ENCODE measurements at places on chromosomes 5 and 9. TPM values are rescaled to one million over a fixed set of nuclear protein-coding genes. Genes with fewer than 3 reads are reported as not detected.

The STPG3 gene
- polyA plus RNA-seq, result not detected

The TNFSF15 gene
- 0.60 TPM for polyA plus RNA-seq

The P4HA2 gene
- polyA plus RNA-seq, result 24.8 TPM

The PCDHA11 gene
- 0.07 TPM for polyA plus RNA-seq

- no peaks in the 10 kb centered on the region for H3K36me3 ChIP-seq
- no peak for DNase-seq
- no peaks in the 10 kb centered on the region for H3K27me3 ChIP-seq
- peaks cover 27% of the 10 kb centered on the region for H3K4me1 ChIP-seq
Measured at GRCh38 chr5:119313658-119314605, 41.9 kb upstream of the TNFAIP8 start.

GRCh38 chr9:93255494-93255867, 71.5 kb downstream of the WNK2 start:
- H3K4me1 ChIP-seq, result no peaks in the 10 kb centered on the region
- H3K27ac ChIP-seq, result no peak overlapping the region

DNA sequence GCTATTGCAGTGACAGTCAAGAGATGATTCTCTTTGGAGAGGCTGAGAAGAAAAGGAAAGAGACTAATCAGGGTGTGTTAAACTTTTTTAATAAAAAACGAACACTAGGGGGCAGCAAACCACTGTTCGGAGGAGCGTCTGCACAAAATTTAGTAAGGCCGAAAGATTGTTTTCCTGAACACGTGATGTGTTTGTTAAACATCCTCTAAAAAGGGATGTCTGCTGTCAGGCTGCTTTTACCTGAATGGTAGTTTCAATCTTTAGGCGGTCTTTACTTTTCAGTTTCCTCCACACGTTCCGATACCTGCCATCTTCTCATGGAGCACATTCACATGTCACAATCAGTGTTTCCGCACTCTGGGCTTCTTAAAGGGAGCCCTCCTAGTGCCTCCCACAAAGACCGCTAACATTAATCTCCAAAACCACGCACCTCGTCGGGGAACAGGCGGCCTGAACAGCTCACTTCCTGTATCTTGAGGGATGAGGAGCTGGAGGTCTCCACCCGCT, 125.2 kb downstream of the GPBP1 start:
- no peaks in the 10 kb centered on the region for H3K4me1 ChIP-seq
- no peak for DNase-seq
- H3K4me3 ChIP-seq, result no peak overlapping the region

DNA sequence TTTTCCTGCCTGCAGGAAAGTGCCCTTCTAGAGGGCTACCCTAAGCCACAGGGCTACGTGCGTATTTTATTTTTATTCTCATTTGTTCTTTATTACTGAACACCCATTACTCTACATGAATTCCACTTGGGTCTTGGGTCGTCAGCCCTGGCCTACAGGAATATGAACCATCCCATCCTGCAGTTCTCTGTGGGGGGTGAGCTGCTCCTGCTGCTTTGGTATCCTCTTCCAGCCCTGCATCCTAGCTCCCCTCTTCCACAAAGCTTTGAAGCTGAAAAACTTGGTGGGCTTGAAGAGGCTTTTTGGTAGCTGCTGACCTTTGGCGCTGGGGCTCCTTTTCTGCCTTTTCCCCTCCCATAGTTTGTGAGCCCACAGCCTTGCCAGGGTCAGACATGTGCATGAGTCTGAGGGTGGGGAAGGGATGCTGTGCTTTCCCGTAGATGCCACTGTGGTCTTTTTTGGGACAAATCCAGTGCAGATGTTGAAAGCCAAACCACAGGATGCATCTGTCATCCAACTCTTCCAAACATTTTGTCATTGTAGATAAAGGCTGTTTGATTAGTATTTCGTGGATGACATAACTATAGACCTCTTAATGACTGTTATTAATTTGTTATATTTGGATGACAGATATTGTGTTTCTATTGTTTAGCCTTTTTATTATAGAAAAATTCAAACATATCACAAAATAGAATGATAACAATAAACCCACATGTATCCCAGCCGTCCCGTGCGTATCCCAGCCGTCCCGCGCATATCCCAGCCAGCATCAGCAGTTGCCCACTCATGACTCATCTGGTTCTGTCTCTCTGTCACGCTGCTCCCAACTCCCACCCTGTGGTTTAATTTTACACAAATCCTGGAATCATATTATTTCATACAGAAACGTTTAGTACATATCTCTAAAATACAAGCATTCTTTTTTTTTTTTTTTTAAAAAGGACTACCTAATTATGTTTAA, 43.9 kb downstream of the SLC46A2 start:
- H3K27ac ChIP-seq, result no peak overlapping the region
- no peaks in the 10 kb centered on the region for H3K27me3 ChIP-seq
- H3K4me3 ChIP-seq, result no peak overlapping the region
- no peaks in the 10 kb centered on the region for H3K36me3 ChIP-seq
- no peaks in the 10 kb centered on the region for H3K4me1 ChIP-seq

- no peak overlapping the region for H3K27ac ChIP-seq
- no peaks in the 10 kb centered on the region for H3K4me1 ChIP-seq
- no peaks in the 10 kb centered on the region for H3K27me3 ChIP-seq
- no peaks in the 10 kb centered on the region for H3K36me3 ChIP-seq
Measured at GRCh38 chr5:171246231-171246630, 62.8 kb upstream of the TLX3 start.

GRCh38 chr9:110638381-110638954, 30.1 kb upstream of the MUSK start:
- H3K4me3 ChIP-seq, result no peak overlapping the region
- no peak overlapping the region for H3K27ac ChIP-seq
- DNase-seq, result no peak
- H3K4me1 ChIP-seq, result no peaks in the 10 kb centered on the region

DNA sequence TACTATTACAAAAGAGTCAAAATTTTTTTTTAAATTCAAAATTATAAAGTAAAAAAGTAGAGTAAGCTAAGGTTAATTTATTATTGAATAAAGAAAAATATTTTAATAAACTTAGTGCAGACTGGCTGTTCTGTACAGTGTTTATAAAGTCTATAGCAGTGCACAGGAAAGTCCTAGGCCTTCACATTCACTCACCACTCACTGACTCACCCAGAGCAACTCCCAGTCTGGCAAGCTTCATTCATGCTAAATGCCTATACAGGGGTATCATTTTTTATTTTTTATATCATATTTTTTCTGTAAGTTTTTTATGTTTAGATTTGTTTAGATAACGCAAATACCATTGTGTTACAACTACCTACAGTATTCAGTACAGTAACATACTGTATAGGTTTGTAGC, 700.7 kb upstream of the GRAMD2B start:
- no peaks in the 10 kb centered on the region for H3K27me3 ChIP-seq
- H3K36me3 ChIP-seq, result no peaks in the 10 kb centered on the region
- no peak overlapping the region for H3K27ac ChIP-seq
- no peak for DNase-seq

DNA sequence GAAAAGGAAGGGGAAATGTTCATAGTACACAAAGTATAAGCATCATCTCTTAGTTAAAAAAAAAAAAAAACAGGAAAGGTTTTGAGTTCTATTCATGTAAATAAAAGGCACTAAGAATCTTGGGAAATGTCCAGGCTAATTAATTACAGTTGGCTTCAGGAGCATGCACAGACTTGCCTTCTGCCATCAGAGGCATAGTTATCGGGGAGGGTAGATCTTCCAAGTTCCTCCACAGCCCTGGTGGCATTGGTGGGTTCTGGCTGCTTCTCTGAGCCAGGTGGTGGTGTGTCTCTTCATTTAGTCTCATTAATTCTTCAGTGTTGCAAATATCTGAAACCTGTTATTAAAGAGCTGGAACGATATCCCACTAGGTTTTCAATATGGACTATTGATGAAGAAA, 85.2 kb downstream of the TMEM252 start:
- DNase-seq, result no peak
- no peak overlapping the region for H3K4me3 ChIP-seq
- no peaks in the 10 kb centered on the region for H3K36me3 ChIP-seq

DNA sequence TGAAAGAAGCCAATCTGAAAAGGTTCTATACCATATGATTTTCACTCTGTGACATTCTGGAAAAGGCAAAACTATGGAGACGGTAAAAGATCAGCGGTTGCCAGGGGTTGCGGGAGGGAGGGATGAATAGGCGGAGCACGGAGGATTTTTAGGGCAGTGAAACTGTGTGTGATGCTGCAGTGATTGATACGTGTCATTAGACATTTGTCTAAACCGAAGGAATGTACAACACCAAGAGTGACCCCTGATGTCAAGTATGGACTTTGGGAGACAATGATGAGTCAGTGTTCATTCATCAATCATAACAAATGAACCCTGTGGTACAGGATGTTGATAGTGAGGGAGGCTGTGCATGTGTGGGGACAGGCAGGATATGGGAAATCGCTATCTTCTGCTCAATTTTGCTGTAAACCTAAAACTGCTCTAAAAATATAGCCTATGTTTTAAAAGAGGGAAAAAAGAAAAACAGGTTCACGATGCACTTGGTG, 34.4 kb downstream of the ERGIC1 start:
- peak overlapping the region; percentile 98 for H3K27ac ChIP-seq
- H3K4me1 ChIP-seq, result peaks cover 84% of the 10 kb centered on the region
- no peak for DNase-seq
- no peak overlapping the region for H3K4me3 ChIP-seq
- H3K36me3 ChIP-seq, result no peaks in the 10 kb centered on the region
